Activated CD8-positive, alpha-beta memory T cell treated with anti-CD3 and anti-CD28 coated beads, Interleukin-2, amount 10 ng/mL, durations not matched to agents 7 days and 5 days (primary cell): ENCODE measurements at places on chromosomes 4 and X.

DNA sequence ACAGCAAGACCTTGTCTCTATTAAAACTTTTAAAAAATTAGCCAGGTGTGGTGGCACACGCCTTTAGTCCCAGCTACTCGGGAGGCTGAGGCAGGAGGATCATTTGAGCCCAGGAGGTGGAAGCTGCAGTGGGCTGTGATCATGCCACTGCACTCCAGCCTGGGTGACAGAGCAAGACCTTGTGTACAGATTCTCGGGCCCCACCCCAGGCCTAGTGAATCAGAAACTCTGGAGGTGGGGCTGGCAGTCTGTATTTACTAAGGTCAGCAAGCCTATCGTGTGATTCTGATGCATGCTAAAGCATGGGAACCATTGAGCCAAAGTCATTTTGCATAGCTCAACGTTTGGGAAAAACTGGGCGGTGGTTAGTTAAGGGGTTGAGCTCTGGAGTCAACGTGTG is 3.5 kb downstream of the S100G start:
- DNase-seq, result no peak

GRCh38 chr4:113783289-113783688 is 21.8 kb upstream of the CAMK2D start:
- no peak for DNase-seq

GRCh38 chrX:150856101-150856500 is 42.4 kb downstream of the CD99L2 start:
- no peak for DNase-seq

GRCh38 chr4:147975325-147975724 is 243.4 kb downstream of the ARHGAP10 start:
- DNase-seq, result no peak

DNA sequence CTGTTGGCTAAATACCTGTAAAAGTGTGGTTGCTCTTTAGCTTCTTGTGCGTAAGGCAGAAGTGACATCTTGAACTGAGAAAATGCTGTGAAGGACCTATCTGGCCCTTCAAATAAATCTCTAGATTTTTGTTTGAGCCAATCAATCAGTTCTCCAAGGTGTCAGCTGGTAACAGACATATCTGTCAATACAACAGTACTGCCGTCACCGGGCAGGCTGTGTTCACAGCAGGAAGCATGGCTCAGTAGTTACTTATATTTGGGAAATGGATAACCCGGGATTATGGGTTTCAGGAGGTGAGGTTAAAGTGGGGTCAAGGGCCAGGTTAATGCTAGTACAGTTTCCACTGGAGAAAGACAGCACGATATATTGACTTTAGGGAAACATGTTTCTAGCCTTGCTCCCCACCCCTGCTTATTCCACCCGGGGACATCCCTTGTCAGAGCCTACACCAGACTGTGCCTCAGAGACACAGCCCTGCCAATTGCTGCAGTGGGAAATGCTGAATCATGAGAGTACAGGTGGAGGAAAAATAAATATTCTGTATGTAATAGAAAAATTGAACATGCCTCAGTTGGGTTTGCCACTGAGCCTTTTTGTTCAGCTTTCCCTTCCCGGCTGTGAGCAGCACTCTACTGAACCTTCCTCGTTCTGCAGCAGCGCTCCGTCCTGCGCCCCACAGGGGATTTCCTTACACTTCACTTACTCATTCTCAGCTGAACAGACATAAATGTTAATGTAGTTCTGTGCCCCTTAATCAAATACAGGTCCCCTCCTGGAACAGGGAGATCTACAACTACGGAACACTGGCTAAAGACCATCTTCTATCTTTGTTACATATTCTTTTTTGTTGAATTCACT is 121.1 kb downstream of the MGST2 start:
- no peak for DNase-seq

DNA sequence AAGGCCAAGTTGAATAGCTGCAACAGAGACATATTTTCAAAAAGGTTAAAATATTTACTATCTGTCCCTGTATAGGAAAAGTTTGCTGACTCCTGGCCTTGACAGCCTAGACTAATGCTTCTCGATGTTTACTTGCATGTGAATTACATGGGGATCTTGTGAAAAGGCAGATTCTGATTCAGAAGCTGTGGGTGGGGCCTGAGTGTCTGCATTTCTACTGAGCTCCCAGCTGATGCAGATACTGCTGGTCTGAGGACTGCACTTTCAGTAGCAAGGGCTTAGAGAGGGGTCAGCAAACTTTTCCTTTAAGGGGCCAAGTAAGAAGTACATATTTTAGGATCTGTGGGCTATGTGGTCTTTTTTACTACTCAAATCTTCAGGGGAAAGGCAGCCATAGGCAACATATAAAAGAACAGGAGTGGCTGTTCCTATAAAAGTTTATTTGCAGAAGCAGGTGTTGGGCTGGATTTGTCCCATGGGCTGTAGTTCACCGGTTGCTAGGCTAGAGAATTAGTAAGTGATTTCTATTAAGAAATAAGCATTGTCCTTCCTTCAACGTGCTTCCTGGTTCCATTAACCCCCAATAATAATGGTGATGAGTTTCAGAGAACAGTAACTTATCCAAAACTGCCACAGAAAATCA is 97.2 kb upstream of the PDE5A start:
- DNase-seq, result no peak

DNA sequence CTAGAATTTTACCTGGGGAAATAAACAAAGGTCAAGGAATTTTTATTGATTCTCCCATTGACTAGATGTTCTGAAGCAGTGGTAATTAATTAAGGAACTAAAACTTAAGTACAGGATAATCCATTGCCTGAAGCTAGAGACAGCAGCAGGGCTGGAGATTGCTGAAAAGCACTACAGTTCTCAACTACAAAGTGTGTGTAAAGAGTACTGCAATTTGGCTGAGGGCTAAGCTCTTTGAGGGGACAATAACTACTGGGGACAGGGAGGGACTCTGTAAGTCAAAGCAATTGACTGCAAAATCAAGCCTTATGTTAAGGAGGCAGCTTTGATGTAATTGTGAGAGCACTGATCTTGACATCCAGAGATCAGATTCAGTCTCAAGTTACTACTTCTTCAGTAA is 260.4 kb downstream of the GALNTL6 start:
- no peak for DNase-seq

- no peak for DNase-seq
Observed at GRCh38 chrX:71118985-71119535, 664 bp downstream of the MED12 start.

GRCh38 chr4:141002323-141002805 is 130.9 kb downstream of the RNF150 start:
- no peak for DNase-seq

DNA sequence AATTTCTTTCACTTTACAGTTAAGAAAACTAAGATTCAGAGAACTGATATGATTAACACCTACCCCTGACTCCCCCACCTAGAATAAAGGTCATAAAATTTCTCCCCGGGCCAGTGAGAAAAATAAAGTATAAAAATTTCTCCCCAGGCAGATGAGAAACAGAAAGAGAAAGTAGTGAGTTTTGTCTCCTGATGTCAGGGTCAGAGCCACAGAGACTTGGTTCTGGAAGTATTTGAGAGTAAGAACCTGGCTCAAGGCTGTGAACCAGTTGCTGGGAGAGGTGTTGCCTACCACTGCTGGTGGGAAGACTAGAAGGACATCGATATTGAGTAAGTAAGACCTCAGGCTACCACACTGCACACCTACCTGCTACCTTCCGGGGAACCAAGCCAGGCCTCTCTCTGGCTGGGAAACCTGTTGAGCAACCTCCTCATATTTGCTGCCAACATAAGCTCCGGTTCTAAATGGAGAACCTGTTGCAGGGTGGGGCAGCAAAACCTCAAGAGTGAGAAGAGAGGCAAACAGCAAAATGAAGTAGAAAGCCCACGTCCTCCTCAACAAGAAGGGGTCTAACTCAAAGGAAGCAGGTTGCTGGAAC is 104.2 kb upstream of the PUDP start:
- DNase-seq, result no peak

GRCh38 chrX:134737061-134737460 is 78.8 kb upstream of the PLAC1 start:
- DNase-seq, result no peak

GRCh38 chrX:37409278-37409677 is 60.1 kb downstream of the PRRG1 start:
- DNase-seq, result no peak

DNA sequence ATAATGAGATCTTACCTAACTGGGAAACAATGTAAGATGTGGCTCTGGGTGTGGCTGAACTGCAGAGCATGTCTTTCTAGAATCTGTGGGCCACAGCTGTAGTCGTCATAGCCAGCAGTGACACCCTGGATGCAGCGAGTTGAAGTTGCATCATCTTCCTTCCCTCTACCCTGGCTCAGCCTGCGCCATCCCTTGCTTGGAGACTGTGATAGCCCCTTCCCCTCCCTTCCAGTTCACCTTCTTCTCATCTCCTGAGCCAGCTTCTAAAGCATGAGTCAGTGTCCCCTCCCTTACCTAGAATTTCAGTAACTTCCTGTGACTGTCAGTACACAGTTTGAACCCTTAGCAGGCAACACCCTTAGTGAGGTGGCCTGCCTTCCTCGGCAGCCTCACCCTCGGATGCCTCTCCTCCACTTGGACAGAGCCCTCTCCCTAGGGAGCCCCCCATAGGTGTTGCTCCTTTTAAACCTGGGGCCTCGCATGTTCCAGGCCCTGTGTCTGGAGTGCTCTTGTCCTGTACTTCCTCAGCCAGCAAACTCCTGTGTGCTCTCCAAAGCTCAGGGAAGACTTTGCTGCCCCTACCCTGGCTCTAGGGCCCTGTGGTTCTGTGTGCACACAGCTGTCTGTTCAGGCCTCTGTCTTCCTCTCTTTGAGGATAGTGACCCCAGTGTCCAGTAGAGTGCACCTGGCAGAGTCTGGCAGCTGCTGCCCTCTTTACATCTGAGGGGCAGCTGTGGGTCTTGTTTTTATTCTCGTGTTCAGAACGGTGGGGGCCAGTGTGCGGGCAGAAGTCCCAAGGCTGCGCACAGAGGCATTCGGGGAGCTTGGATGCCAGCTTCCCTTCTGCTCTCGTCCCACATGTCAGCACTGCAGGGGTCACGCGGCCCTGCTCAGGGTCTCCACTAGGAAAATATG is 43.7 kb upstream of the TADA2B start:
- no peak for DNase-seq

DNA sequence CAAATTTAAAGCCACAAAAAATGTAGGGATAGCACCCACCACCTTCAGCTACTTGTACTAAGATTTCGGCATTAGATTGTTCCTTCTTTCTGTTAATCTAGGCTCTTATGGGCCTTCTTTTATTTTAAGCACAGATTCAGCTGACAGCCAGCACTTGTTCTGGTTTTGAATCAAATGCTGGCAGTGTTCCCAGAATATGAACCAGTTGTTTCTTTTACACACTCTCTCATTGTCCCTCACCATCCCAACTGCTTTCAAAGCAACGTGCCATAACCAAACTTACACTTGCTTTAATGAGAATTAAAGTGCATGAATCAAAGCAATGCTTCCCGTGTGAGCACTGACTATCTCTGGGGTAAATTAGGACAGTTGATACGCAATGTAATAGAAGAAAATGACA is 744.5 kb upstream of the FAM241A start:
- no peak for DNase-seq

DNA sequence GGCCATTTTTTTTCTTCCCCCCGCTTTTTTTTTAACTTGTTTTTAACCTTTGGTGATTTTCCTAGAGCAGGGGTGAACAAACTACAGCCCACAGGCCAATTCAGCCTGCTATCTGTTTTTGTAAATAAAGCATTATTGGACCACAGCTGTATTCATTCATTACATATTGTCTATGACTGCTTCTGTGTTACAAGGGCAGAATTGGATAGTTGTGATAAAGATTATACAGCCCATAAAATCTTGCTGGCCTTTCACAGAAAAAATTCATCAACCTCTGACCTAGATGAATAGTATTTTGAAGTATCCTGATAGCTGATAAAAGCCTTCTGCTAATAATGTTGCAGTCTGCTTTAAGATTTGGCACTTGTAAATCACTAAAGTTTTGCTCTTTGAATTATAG is 63.4 kb downstream of the SMAD1 start:
- no peak for DNase-seq

- DNase-seq, result no peak
Observed at GRCh38 chr4:176638992-176639391, 153.7 kb downstream of the VEGFC start.

- no peak for DNase-seq
Observed at GRCh38 chr4:7139167-7139982, 53.0 kb upstream of the SORCS2 start.

- DNase-seq, result no peak
Observed at GRCh38 chrX:15855568-15856221, 1.1 kb upstream of the AP1S2 start.

GRCh38 chrX:123740536-123740935 is 7.7 kb upstream of the THOC2 start:
- DNase-seq, result no peak

GRCh38 chr4:184216515-184216914 is 1.2 kb downstream of the ENPP6 start:
- DNase-seq, result no peak

GRCh38 chrX:104195489-104196084 is 29.3 kb downstream of the FAM199X start:
- no peak for DNase-seq

GRCh38 chrX:38170556-38170955 is 50.1 kb downstream of the SRPX start:
- no peak for DNase-seq

DNA sequence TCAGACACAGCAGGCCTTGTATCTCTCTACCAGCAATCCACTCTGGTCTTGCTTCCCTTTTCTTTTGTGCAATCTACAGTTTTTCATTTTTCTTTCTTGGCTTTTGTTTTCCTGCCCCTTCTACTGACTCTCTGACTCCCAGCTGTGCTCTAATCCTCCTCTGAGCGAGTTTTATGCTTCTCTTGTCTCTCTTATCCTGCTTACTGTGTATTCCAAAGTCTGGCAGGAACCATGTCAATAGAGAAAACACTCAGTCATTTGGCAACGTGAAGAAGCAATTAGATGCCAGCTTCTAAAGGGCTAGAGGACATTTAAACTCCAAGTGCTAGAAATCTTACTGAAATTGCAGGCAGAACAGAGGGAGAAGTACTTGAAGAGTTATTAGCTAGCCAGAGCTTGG is 984.6 kb upstream of the TENM3 start:
- no peak for DNase-seq

DNA sequence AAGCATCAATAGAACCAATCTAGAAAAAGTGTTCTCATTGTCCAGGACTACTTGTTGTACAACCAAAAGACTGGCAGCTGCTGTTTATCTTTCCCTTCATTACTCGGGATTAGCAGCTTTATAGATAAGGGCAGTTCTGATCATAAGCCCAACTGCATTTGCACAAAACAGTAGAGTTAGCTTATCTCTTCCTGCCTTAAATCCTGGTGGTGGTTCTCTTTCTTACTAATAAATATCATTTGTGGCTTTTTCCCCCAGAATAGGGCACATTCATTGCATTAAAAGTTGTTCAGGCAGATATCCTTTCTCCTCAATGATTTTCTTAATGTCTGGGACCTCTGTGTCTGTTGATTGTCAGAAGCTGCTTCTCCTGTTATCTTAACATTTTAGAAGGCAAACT is 20.2 kb upstream of the RRAGB start:
- no peak for DNase-seq
